Activated T-helper 17 cell treated with anti-CD3 and anti-CD28 coated beads, Interleukin-2, amount 50 U/mL, for 72 hours (primary cell): ENCODE measurements at places on chromosomes 6 and 20.

DNA sequence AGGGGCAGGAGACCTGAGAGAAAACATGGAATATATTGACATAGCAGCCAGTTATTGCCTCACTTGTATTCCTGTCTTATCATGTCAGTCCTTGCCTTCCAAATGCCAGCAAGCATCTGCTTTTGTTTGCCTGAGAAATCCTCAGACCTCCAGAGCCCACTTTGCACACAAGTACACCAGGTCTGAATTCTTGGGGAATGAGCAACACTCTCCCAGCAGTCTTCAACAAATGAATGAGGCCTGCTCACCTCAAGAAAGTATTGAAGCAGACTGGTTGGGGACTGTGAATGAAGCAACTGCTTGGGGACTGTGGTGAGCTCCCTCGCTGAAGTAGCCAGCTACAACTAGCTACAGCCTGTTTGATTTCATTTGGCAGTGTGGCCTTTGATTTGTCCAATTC is 172.8 kb upstream of the SPTLC3 start:
- ATAC-seq = no peak

DNA sequence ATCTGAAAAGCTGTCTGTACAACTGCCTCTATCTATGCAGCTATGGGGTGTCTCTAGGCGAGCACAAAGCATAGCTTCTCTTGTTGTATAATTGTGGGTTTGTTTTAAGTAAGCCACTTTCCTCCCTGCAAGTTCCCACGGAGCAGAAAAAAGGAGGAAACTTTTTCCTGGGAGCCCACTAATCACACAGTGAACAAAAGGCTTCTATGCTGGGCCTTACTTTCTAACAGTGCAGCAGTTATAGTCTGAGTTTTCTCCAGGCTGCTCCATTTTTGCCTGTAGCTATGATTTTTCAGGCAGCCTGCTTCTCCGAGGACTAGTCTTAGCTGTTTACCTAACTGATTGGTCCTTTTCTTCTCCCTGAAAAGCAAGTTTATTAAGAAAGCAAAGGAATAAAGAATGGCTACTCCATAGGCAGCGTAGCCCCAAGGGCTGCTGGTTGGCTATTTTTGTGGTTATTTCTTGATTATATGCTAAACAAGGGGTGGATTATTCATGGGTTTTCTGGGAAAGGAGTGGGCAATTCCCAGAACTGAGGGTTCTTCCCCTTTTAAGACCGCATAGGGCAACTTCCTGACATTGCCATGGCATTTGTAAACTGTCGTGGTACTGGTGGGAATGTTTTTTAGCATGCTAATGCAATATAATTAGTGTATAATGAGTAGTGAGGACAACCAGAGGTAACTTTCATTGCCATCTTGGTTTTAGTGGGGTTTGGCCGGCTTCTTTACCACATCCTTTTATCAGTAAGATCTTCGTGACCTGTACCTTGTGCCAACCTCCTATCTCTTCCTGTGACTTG is 84.3 kb downstream of the OPRM1 start:
- peak; percentile 34 for ATAC-seq

- no peak for ATAC-seq
Measured at GRCh38 chr6:116190550-116190949, 63.3 kb downstream of the TSPYL4 start.

- ATAC-seq = no peak
Measured at GRCh38 chr6:23301556-23301955, 732.2 kb downstream of the HDGFL1 start.

GRCh38 chr20:13771853-13772453 is 12.8 kb downstream of the ESF1 start:
- no peak for ATAC-seq

DNA sequence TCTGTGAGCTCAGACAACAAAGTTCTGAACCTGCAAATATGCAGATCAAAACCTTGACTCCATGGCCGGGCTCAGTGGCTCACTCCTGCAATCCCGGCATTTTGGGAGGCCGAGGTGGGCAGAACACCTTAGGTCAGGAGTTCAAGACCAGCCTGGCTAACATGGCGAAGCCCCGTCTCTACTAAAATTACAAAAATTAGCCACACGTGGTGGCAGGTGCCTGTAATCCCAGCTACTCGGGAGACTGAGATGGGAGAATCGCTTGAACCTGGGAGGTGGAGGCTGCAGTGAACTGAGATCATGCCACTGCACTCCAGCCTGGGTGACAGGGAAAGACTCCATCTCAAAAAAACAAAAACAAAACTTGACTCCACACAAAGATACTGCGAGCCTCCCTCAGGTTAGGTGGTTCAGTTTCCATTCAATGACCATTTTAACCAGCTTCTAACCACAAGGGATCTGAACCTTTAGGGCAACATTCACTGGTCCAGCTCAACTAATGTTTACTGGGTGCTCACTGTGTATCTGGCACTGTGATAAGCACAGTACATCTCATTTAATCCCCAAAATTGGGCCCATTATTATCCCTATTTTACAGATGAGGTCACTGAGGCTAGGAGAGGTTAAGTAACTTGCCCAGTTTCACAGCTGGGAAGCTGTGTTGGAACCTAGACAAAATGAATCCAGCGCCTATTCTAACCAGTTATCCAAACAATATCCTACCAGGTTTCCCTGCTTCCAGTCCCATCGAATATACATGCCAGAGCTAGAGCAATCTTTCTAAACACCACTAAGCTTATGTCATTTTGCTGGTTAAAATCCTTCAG is 1.8 kb downstream of the SNRPB start:
- no peak for ATAC-seq

- ATAC-seq = no peak
Measured at GRCh38 chr20:35739294-35740163, 2.5 kb downstream of the RBM39 start.

DNA sequence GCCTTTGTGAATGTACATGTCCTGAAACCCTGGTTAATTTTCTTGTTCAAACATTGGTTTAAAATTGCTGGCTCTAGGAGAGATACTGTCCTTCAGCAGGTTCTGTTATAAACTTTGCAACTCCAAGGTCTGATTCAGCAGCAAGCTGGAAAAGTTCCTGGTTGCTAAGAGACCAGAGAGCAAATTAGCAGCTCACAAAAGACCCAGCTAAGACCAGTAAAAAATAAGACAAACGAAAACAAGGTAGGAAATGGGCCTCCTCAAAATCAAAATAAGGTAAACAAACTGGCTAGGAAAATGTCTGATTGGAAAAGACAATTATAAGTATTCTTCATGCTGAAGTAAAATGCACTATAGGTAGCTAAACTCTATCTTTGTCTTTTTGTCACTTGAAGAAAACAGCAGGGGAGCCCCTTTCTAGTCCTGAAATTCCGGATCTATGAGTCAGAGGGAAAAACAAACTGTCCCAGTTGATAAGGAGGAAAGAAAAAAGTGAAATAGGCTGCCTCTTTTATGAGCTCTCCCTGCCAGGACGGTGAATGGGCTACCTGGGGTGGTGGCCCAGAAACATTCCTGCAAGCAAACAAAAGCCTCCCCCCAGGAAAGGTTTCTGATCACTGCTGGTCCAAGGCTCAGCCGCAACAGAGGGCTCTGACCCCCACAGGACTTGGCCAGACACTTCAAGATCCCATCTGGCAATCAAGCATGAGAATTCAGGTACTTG is 41.6 kb downstream of the UNC5CL start:
- no peak for ATAC-seq
